ENCODE measurements at places on chromosomes 4 and X.

DNA sequence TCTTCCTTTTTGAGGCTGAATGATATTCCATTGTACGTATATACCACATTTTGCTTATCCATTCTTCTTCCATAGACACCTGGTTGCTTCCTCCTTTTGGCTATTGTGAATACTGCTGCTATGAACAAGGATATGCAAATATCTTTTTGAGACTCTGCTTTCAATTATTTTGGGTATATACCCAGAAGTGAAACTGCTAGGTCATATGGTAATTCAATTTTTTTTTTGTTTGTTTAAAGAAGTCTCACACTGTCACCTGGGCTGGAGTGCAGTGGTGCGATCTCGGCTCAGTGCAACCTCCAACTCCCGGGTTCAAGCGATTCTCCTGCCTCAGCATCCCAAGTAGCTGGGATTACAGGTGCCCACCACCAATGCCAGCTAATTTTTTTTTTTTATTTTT lies 75.3 kb downstream of the METTL14 start:
- no peak for DNase-seq

GRCh38 chr4:84708406-84709135 lies 125.6 kb downstream of the CDS1 start:
- DNase-seq, result no peak

- DNase-seq, result no peak
Observed at GRCh38 chrX:76796311-76796710, 368.8 kb downstream of the MAGEE1 start.

GRCh38 chrX:363621-364375 lies 22.9 kb downstream of the PPP2R3B start:
- DNase-seq, result no peak

- DNase-seq, result no peak
Observed at GRCh38 chr4:76494871-76495590, 60.0 kb downstream of the SHROOM3 start.

- DNase-seq, result no peak
Observed at GRCh38 chr4:151691639-151692442, 69.0 kb downstream of the GATB start.

- no peak for DNase-seq
Observed at GRCh38 chrX:19886375-19886774, 1.0 kb downstream of the SH3KBP1 start.

DNA sequence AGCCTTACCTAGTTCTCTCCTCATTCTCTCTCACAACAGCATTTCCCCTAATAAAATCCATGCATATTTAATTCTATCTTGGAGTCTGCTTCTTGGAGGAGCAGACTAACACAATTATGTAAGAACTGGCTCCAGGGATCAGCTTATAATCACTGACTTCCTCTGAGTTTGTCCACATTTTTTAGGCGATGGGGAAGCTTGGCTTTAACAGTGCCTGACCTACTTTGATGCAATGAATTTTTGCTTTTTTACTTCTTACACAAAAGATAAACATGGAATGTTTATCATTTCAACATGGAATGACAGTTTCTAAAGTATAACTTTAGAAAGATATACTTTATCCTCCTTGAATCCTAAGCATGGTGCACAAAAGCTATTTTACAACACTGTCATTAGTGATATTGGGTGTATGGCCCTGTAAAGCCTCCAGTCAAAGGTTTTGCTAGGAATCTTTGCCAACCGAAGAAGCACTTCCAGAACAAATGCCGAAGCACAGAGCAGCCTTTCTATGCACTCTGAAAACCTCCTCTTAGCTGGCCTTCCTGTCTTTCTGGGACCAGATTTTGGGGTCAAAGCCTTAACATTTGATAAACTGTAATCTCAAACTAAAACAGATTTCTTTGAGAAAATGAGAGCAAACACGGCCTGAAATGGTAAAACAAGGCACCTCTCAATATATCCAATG lies 736 bp downstream of the BDH2 start:
- DNase-seq, result no peak

DNA sequence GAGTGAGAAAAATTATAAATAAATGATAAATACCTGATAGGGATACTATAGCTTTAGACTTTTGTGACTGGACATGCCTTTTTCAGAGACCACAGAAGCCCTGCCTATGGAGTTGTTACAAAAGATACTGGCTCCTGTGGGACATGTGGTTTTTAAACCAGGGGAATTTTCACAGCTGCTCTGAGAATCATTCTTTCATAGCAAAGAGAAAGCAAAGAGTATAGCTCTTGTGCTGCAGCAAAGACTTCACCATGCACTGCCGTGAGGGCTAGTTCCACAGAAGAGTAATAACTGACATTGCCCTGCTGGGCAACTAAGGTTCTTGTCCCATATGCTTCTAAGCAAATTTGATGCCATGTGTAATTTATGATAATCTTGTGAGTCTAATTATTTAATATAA lies 98.2 kb downstream of the MAPK10 start:
- no peak for DNase-seq

DNA sequence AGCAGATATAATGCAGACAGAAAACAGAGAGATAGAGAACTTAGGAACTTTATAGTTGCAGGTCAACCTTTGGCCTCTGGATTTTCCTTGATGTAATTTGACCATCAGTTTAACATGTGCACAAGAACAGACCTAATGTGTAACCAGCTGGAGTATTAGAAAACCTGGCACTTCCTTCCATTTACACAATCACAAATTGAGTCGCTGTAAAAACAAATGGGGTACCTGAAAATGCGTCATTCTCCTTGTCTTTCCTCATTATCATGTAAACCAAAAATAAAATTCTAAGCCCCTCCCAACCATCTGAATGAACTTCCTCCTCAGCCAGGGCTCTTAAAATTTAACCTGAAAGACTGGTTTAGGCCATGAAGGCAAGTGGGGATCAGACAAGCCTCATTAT lies 358.4 kb upstream of the MAGEB16 start:
- DNase-seq, result no peak

- no peak for DNase-seq
Observed at GRCh38 chr4:48065587-48066052, 49.0 kb downstream of the NIPAL1 start.

DNA sequence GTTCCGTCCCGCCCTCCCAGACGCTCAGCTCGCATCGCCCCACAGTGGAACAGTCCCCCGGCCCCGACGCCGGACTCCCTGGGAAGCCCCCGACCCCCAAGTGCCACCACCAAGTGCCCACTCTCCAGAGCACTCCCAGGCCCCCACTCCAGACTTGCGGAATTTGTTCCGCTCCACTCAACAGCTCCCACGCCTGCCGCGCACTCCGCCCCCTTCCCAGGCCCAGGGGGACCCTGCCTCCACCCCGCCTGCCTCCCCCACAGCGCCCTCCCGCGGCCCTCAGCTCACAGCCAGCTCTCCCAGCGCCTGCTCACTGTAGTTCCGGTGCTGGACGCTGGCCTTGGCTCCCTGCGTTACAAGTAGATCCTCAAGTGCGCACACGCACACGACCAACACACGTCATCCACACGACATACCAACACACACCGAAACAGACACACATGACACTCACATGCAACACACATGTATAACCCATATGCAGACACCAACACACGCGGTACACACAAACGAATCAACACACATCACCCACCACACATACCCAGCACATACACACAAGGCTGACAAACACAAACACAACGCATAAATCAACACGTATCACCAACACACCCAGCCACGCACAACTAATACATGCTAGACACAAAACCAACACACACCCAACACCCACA lies 8.0 kb downstream of the MSX1 start:
- no peak for DNase-seq

GRCh38 chr4:176588436-176588835 lies 204.3 kb downstream of the VEGFC start:
- DNase-seq, result no peak

- DNase-seq, result no peak
Observed at GRCh38 chrX:87808576-87809243, 291.1 kb downstream of the KLHL4 start.

DNA sequence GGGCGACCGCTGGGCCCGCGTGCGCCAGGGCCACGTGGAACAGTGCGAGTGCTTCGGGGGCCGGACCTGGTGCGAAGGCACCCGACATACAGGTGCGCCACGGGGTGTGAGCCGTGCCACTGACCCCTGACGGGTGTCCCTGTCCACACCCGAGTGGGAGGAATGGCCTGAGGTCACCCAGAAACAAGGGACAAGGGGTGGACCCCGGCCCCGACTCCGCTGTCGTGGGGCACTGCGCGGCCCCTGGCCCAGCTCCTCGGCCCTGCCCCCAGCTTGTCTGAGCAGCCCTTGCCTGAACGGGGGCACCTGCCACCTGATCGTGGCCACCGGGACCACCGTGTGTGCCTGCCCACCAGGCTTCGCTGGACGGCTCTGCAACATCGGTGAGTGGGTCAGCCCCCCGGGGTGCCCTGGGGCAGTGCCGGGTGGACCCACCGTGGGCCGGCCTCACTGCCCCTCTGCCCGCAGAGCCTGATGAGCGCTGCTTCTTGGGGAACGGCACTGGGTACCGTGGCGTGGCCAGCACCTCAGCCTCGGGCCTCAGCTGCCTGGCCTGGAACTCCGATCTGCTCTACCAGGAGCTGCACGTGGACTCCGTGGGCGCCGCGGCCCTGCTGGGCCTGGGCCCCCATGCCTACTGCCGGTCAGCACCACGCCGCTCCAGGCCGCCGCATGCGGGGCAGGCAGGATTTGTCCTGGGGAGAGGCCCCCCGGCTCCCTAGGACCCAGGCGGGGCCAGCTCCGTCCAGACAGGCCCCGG lies 2.8 kb downstream of the HGFAC start:
- DNase-seq, result no peak

- DNase-seq, result no peak
Observed at GRCh38 chrX:69718102-69718501, 102.2 kb downstream of the EDA start.

DNA sequence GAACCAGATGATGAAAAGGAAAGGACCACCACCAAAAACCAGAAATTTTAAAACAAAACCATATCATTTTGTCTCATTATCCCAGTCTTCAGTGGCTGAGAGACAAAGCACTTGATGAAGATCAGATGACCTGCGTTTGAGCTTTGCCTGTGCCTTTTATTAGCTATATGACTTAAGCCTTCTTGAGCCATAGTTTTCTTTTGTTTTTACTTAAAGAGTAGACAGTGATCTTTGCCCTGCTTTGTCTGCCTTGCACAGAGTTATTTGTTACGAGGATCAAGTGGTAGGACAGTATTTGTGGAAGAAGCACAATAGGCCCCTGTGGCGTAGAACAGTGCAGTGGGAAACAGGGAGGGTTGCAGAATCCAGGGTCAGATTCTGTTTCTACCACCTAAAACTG lies 89.9 kb downstream of the SLC10A6 start:
- DNase-seq, result no peak

GRCh38 chr4:184651899-184652298 lies 2.4 kb downstream of the PRIMPOL start:
- DNase-seq, result no peak

- DNase-seq, result no peak
Observed at GRCh38 chr4:172680691-172681090, 487.9 kb upstream of the GALNT7 start.

DNA sequence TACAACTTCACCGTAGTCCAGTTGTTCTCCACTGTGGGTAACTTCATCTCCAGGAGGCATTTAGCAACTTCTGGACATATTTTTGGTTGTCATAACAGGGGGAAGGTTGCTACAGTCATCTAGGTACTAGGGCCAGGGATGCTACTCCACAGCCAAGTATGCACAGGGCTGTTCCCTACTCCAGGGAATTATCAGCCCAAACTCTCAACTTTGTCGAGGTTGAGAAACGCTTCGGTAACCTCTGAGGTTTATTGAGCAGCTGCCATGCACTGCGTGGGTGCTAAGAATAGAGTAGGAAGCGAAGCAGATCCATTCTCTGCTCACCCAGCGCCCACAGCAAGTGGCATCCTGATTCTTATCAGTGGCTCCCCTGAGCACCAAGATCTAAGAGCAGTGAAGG lies 8.2 kb downstream of the FGFBP1 start:
- DNase-seq, result no peak

GRCh38 chr4:24914460-24914859 lies 1.6 kb upstream of the CCDC149 start:
- DNase-seq, result no peak

GRCh38 chr4:169664615-169665014 lies 44.2 kb downstream of the CLCN3 start:
- no peak for DNase-seq

- no peak for DNase-seq
Observed at GRCh38 chr4:158758142-158758541, 10.7 kb upstream of the FNIP2 start.

DNA sequence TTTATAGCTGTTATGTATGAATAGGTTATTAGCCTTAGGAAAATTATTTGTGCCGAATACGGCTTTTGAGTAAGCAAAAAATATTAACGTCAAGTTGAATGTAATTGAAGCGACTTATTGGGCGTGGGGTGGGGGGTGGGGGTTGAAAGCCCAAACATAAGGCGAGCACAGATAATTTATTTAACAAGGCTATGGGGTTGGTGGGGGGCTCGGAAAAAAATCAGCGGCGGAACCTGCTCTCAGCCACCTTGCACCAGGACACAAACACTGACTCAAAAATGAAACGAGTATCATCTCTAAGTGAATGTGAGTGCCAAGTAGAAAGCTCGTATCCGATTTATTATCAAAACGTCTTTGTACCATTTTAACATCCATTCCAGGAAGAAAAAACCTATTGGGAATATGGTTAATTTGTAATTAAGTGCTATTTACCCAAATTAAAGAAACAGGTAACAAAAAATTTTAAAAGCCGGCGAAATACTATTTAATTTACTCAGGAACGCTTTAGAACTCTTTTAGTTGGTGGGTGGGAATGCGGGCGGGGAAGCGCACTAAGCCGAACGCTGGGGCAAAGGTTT lies 902 bp upstream of the LARP1B start:
- no peak for DNase-seq

GRCh38 chr4:111988514-111988913 lies 156.7 kb upstream of the FAM241A start:
- DNase-seq, result no peak

DNA sequence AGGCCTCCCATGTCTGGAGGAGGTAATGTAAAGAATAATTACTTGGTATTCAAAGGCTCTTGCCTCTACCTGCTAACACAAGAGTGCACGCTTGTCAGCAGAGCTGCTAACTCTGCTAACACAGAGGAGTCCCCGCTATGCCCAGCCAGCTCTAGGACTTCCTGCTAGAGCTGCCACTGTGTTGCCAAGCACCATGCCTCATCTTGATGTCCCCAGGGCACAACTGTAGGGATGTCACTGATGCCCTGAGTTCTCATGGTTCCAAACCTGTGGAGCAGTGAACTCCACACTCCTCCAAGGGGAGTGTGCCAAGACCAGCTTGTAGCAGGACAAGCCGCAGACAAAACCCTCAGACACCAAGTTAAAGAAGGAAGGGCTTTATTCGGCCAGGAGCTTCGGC lies 55.3 kb upstream of the CLDN24 start:
- DNase-seq, result no peak

- no peak for DNase-seq
Observed at GRCh38 chr4:25112995-25113380, 47.3 kb downstream of the SEPSECS start.

GRCh38 chrX:136666088-136666487 lies 18.1 kb downstream of the CD40LG start:
- DNase-seq, result no peak

GRCh38 chr4:853416-853781 lies 27.5 kb upstream of the CPLX1 start:
- DNase-seq, result no peak

All from stimulated activated CD8-positive, alpha-beta memory T cell treated with anti-CD3 and anti-CD28 coated beads, Interleukin-4, amount 100 ng/mL, for 1 hour (primary cell).